ENCODE measurements at places on chromosomes 6 and 20. TPM values are rescaled to one million over a fixed set of nuclear protein-coding genes. Genes with fewer than 3 reads are reported as not detected.

The ESR1 gene
- not detected for total RNA-seq

The MROH8 gene
- total RNA-seq = 1.6 TPM

The CDH22 gene
- 0.13 TPM for total RNA-seq

The PGC gene
- total RNA-seq = not detected

The SYCP2L gene
- total RNA-seq = not detected

The NKAIN2 gene
- not detected for total RNA-seq

The SIRPA gene
- total RNA-seq = 28.0 TPM

The MTO1 gene
- total RNA-seq = 24.5 TPM

The LKAAEAR1 gene
- total RNA-seq = 0.13 TPM

The TRIM31 gene
- total RNA-seq = not detected

The CLDN20 gene
- total RNA-seq = not detected

The RSPH3 gene
- total RNA-seq = 2.3 TPM

The PXDC1 gene
- 71.8 TPM for total RNA-seq

The TMEM74B gene
- total RNA-seq = 0.26 TPM

The BPIFA1 gene
- total RNA-seq = not detected

The EBF4 gene
- total RNA-seq = 0.77 TPM

The ADGB gene
- total RNA-seq = not detected

The IRF4 gene
- under 0.01 TPM for total RNA-seq

The CTAGE9 gene
- not detected for total RNA-seq

The POPDC3 gene
- 0.39 TPM for total RNA-seq

The NKAIN4 gene
- not detected for total RNA-seq

The FAM217B gene
- total RNA-seq = 2.9 TPM

The SMIM8 gene
- 2.5 TPM for total RNA-seq

The SLC17A2 gene
- not detected for total RNA-seq

The OR2B6 gene
- total RNA-seq = not detected

The GPR63 gene
- under 0.01 TPM for total RNA-seq

The SDCBP2 gene
- total RNA-seq = 4.0 TPM

The FAM217A gene
- total RNA-seq = not detected

The DDX43 gene
- 1.3 TPM for total RNA-seq

The DCDC2 gene
- total RNA-seq = not detected

The PLTP gene
- total RNA-seq = 2.8 TPM

The AKAP12 gene
- 444 TPM for total RNA-seq

The BPI gene
- not detected for total RNA-seq
